CD4-positive, CD25-positive, alpha-beta regulatory T cell (primary cell): ENCODE measurements at places on chromosomes 5 and 9.

DNA sequence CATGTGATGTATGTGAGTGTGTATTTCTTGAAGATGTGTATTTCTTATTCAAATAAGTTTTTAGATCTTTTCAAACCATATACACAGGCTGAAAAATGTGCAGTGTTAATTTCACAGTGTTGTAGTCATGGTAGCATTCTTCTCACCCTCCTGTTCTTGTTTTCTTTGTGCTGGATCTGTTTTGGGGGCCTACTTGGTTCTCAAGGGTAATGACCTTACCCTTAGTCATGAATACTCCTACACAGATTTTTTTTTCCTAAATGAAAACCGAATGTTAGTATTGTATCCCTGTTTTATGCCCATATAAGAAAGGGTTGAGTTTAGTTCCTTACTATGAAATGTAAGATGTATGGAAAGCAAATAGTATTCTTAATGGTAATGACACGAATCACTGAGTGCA is 88.0 kb downstream of the SLC44A1 start:
- H3K36me3 ChIP-seq = peaks cover 2% of the 10 kb centered on the region
- H3K27ac ChIP-seq = no peak overlapping the region
- H3K4me3 ChIP-seq = no peak overlapping the region
- no peaks in the 10 kb centered on the region for H3K4me1 ChIP-seq
- H3K27me3 ChIP-seq = no peaks in the 10 kb centered on the region
- no peak for DNase-seq

DNA sequence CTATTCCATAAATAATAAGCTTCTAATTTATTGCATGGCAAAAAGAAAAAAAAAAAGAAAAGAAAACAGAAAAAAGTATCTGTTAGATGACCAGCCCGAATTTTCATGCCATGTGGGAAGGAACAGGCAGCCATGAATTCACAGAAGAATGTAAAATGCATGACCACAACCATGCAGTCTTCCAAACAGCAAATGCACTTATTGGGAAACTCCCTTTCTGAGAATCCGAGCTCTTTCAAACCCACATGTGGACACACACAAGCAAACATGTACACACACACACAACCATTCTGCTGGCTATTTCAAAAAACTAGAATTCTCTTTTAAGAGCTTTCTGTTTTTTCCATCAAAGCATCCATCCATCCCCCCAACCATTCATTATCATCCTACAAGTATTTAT is 236.1 kb downstream of the DNAH5 start:
- H3K36me3 ChIP-seq = no peaks in the 10 kb centered on the region
- H3K4me1 ChIP-seq = no peaks in the 10 kb centered on the region
- H3K27me3 ChIP-seq = no peaks in the 10 kb centered on the region
- no peak overlapping the region for H3K4me3 ChIP-seq
- no peak overlapping the region for H3K27ac ChIP-seq

- DNase-seq = no peak
- H3K4me3 ChIP-seq = no peak overlapping the region
- no peaks in the 10 kb centered on the region for H3K27me3 ChIP-seq
- H3K27ac ChIP-seq = no peak overlapping the region
- no peaks in the 10 kb centered on the region for H3K4me1 ChIP-seq
- H3K36me3 ChIP-seq = no peaks in the 10 kb centered on the region
These were observed 219.1 kb downstream of the MED10 start for GRCh38 chr5:6158974-6159831.

DNA sequence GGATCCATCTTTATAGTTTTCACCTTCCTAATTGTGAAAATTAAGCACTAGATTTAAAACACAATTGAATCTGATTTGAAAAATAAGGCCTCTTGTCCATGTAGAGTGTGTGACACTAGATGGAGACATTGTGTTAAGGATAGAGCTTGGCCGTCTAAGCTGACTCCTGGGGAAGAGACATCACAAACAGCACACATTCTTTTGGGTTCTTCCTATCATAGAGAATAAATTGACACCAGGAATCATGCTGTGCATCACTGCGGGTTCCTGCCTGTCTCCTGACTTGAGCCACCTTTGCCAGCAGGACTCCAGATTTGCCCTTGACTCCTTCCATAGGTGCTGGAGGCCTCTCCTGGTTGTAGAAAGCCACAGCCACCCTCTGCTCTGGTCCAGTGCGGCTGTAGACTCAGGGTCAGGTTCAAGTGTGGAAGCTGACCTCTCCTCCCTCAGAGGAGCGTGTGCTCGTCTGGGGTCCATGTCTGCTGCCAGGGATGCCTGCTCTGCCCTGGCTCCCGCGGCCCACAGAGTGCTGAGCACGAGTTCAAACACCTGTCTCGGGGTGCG is 11.2 kb downstream of the ROPN1L start:
- DNase-seq = peak; percentile 67
- H3K27ac ChIP-seq = no peak overlapping the region
- no peaks in the 10 kb centered on the region for H3K36me3 ChIP-seq
- peaks cover 4% of the 10 kb centered on the region for H3K4me1 ChIP-seq

GRCh38 chr5:9499498-9499876 is 46.4 kb downstream of the SEMA5A start:
- H3K27ac ChIP-seq = no peak overlapping the region
- H3K4me1 ChIP-seq = no peaks in the 10 kb centered on the region
- no peaks in the 10 kb centered on the region for H3K36me3 ChIP-seq
- DNase-seq = no peak

- no peak for DNase-seq
- no peak overlapping the region for H3K4me3 ChIP-seq
- H3K36me3 ChIP-seq = no peaks in the 10 kb centered on the region
- H3K27me3 ChIP-seq = no peaks in the 10 kb centered on the region
- H3K4me1 ChIP-seq = no peaks in the 10 kb centered on the region
These were observed 335.7 kb downstream of the PRELID2 start for GRCh38 chr5:145499483-145499882.

GRCh38 chr9:117363006-117363405 is 51.9 kb downstream of the ASTN2 start:
- no peaks in the 10 kb centered on the region for H3K27me3 ChIP-seq
- H3K4me1 ChIP-seq = no peaks in the 10 kb centered on the region
- no peak overlapping the region for H3K27ac ChIP-seq
- no peaks in the 10 kb centered on the region for H3K36me3 ChIP-seq
- DNase-seq = no peak

DNA sequence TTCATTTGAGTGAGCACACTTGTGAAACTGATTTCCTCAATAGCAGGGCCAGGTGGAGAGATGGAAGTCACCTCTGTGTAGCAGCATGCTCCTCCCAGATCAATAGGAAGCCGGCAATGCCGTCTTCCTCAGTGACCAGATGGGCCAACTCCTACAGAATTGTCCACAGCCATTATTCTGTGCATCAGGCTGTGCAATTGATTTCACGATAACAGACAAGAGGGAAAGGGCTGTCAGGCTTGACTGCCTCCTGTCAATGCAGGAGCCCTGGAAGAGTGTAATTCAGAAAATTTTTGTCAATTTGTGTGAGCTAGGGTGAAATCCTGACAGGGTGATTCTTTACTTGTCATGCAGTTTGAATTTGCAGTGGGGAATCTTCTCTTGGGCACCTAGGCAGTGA is 838.4 kb upstream of the NUDT12 start:
- H3K36me3 ChIP-seq = no peaks in the 10 kb centered on the region
- no peak for DNase-seq
- no peak overlapping the region for H3K4me3 ChIP-seq
- no peaks in the 10 kb centered on the region for H3K27me3 ChIP-seq
- H3K4me1 ChIP-seq = no peaks in the 10 kb centered on the region
- no peak overlapping the region for H3K27ac ChIP-seq

DNA sequence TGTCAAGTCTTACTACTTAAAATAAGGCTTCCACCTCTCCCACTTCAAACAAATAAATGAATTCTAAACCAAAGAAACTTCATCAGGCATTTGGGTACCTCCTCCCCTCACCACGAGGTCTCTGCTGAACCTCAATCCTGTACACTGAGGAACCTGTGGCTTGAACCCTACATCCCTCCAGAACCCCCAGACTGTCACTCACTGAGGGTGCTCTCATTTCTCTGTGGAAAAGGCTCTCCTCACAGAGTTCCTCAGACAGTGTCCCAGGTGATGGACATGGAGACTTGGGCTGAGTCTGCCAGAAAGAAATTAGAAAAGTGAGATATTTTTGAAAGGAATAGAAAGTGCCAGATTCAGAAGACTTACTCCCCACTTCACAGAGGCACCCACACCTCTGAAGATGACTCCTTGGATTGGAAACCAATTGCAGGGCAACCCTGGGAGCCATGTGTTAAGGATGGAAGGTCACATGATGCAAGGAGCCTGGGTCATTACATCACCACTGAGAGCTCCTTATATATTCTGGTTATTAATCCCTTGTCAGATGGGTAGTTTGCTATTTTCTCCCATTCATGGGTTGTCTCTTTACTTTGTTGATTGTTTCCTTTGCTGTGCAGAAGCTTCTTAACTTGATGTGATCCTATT is 19.8 kb downstream of the MLANA start:
- H3K4me3 ChIP-seq = no peak overlapping the region
- DNase-seq = no peak
- H3K27me3 ChIP-seq = no peaks in the 10 kb centered on the region
- H3K36me3 ChIP-seq = peaks cover 10% of the 10 kb centered on the region

GRCh38 chr5:23877847-23878246 is 370.4 kb downstream of the PRDM9 start:
- no peaks in the 10 kb centered on the region for H3K4me1 ChIP-seq
- H3K27me3 ChIP-seq = no peaks in the 10 kb centered on the region
- no peak for DNase-seq
- no peaks in the 10 kb centered on the region for H3K36me3 ChIP-seq
- H3K27ac ChIP-seq = no peak overlapping the region

DNA sequence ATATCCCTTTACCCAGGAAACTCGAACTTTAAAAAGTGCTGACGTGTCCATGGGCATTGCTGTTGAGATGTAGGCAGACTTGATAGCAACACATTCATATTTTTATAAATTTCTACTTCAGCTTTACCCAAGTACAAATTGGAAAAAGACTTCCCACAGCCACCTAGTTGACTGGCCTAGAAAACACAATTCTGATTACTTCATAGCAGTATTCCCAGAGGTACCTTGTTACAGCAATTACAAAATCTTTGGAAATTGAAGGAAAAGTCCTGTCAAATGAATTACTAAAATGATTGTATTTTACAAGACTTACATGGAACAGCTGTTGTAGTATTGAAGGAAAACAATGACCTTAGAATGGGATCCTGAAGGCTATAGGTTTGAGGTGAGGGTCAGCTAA is 130.7 kb upstream of the NREP start:
- DNase-seq = no peak
- no peaks in the 10 kb centered on the region for H3K4me1 ChIP-seq
- H3K4me3 ChIP-seq = no peak overlapping the region
- no peaks in the 10 kb centered on the region for H3K36me3 ChIP-seq
- no peaks in the 10 kb centered on the region for H3K27me3 ChIP-seq

DNA sequence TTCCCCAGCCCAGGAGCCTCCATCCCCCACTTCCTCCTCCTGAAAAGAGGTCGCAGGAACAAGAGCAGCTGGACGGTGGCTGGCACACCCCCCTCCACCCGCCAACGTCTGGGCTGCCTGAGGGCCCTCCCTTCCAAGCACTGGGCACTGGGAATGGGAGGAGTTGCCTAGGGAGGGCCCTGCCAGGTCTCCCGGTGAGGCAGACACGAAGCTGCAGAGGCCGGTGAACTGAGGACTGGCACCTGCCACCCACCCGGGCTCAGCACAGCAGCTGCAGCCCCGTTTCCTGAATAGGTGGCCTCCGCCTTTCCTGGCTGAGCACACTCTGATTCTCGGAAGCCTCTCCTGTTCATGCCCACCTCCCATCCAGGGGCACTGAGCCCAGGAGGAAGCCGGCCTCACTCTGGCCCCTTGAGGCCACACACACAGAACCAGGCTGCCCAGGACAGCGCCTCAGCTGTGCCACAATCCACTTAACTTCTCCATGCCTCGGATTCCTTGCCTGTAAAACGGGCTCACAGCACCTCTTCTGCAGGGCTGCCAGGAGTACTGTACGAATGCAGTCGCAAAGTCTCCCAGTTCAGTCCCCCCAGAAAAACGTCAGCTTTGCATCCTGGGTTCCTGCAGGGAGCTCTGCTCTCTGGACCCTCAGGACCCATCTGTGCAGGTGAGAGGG is 1.3 kb downstream of the NPDC1 start:
- H3K27me3 ChIP-seq = peaks cover 7% of the 10 kb centered on the region
- H3K4me3 ChIP-seq = peak overlapping the region; percentile 34
- no peaks in the 10 kb centered on the region for H3K36me3 ChIP-seq
- H3K27ac ChIP-seq = no peak overlapping the region
- H3K4me1 ChIP-seq = peaks cover 29% of the 10 kb centered on the region
- DNase-seq = no peak

DNA sequence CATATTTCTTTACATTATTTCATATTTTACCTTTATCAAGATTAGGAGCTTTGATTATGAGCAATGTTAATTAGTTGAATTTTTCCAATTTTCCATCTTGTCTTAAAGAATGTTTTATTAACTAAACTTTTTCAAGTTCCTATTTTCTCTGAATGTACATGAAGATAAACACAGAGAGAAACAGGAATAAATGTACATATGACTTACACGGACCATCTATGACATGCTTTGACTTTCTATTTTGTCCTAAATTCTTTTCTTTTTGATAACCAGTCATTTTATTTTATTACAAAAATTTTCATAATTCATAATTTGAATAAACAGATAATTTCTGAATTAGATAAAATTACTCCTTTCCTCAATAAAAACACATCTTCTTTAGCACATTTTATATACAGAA is 1038.8 kb upstream of the ARRDC3 start:
- no peaks in the 10 kb centered on the region for H3K27me3 ChIP-seq
- no peak overlapping the region for H3K27ac ChIP-seq
- DNase-seq = no peak

- DNase-seq = no peak
- H3K4me1 ChIP-seq = no peaks in the 10 kb centered on the region
- H3K27me3 ChIP-seq = no peaks in the 10 kb centered on the region
- H3K27ac ChIP-seq = no peak overlapping the region
These were observed 130.7 kb downstream of the PRKACG start for GRCh38 chr9:68883224-68883623.

DNA sequence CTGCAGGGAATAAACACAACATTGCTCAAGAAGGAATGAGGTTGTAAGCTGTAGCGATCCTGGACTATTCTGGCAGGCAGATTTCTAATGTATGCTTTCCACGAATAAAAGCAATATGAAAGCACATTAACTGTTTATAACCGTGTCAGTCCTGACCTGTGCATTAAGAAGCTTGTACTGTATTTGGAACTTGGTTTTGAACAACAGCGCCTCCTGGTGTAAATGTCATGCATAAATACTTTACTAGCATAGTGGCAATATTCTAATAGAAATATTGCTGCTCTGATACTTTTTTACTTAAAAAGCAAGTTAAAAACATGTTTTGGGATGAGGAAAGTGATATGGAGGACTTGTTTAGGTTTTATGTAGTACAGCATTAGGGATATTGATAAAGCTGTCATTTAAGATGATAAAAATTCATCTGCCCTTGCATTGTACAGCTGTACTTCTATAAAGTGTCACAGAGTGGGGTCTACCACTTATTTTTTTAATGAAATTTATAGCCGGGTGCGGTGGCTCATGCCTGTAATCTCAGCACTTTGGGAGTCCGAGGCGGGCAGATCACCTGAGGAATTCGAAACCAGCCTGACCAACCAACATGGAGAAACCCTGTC is 70.7 kb upstream of the GNE start:
- H3K4me3 ChIP-seq = no peak overlapping the region
- H3K27ac ChIP-seq = no peak overlapping the region
- DNase-seq = peak; percentile 29
- H3K27me3 ChIP-seq = no peaks in the 10 kb centered on the region
- no peaks in the 10 kb centered on the region for H3K4me1 ChIP-seq
